T-cell (primary cell): ENCODE measurements at places on chromosomes 11 and 22. TPM values are rescaled to one million over a fixed set of nuclear protein-coding genes. Genes with fewer than 3 reads are reported as not detected.

- no peak for DNase-seq
Measured at GRCh38 chr22:21589396-21589795, 21.9 kb downstream of the UBE2L3 start.

DNA sequence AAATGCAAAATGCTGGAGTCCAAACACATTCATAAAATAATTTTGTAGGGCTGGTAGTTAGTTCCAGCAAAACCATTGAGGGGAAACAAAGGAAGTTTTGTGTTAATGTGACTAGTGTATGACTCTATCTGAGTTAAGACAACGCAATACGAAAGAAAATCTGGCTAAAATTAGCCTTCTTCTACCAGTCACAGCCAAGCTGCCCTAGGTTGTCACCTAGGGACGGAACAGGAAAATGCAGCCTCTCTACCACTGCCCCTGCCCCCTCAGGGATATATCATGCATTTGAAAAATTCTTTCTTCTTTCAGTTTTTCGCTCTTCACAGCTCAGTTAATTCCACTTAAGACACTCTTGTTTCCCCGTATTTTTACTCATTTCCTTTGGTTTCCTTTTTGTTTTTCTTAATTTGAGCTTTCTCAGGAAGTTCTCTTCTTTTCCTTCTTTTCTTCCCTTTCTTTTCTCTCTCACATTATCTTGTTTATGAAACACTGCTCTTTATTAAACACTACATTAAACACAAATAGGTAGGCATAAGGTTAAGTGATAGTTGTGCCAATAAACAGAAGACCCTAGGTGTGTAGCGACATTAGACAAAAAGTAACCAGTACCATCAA lies 30.6 kb downstream of the KIRREL3 start:
- no peak for DNase-seq

The BDNF gene
- total RNA-seq: not detected

The TEX54 gene
- not detected for total RNA-seq
